ENCODE measurements at places on chromosomes 11 and 22.

DNA sequence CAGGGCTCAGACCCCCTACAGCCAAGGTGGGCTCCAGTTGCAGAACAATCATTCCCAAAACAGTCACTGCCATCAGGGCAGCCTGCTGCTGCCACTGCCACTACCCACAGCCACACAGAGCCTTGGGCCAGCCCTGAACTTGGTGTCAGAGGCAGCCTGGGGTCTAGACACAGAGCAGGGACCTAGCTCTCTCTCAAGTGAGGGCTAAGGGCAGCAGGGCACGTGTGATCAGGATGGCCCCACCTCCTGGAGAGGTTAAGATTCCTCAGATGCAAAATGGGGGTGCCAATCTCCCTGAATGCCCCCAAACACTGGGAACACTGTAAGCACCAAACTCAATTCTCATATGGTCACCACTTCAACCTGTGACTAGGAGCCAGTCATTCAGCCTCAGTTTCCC lies 15.6 kb downstream of the CABP7 start:
- no peak for DNase-seq

- no peak for DNase-seq
Measured at GRCh38 chr22:22148905-22149304, 95.7 kb upstream of the VPREB1 start.

DNA sequence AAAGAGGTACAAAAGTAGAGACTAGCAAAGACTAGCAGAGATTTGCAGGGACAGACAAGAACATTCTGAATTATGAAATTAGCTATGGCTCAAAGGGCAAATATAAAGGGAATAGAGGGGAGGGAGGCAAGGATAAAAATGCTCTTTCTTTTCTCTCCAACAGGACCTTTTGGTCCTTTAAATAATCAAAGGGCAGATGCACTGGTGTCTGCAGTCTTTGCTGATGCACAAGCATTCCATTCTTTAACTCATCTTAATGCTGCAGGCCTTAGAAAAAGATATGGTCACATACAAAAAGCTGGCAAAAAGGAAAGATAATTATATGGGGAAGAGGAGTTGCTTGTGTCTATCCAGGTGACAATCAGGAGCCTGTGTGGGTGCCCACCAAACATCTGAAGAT lies 53.6 kb upstream of the SC5D start:
- no peak for DNase-seq

DNA sequence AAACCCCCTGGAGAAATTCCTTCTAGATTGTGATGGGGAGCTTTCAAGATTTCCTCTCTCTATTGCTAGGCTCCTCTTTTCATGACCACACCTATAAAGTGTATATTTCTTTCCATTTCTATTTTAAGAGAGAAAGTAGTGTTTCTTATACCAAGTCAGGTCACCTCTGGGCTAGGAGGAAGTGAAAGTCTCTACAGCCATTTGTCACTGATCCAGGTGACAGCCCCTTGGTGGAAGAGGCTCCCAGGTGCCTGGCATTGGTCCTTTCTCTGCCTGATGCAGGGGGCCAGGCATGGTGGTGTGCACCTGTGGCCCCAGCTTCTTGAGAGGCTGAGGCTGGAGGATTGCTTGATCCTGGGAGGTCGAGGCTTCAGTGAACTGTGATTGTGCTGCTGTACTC lies 64.7 kb downstream of the DHCR7 start:
- DNase-seq, result no peak

GRCh38 chr11:131855320-131855719 lies 484.9 kb downstream of the NTM start:
- DNase-seq, result no peak

DNA sequence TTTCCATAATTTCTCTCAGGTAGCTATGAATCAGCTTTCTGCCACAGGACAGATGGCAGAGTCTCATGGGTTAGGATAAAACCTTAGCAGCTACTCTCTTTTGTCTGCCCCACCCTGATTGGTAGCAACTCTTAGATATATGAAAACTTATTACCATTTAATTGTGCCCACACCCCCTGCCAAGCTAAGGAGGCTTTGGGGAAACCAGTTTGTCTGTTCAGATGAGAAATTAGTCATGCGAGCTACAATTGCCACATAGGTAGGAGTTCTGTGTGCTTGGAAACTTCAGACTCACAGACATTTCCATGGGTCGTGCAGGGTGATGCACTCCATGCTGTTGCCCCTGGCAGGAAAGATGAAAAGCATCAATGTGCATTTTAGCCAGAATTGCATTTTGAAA lies 39.9 kb downstream of the CD44 start:
- DNase-seq, result no peak

DNA sequence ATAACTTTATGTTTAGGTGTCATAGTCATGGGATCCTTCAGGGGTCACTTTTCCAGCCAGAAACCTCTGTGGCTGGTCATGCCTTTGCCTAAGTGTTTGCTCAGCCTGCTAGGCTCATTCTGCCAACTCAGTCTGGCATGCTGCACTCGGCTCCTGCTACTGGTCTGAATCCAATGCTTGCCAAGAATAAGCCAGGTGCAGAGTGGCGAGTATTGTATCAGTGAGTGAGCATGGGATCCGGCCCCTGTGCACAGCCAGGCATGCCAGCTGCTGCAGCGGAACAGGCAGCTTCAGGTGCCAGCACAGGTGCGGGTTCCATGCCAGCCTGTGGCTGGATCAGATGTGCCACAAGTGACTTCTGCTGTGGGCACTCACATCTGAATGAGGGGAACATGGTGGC lies 1269.3 kb upstream of the CNTN5 start:
- DNase-seq, result no peak

DNA sequence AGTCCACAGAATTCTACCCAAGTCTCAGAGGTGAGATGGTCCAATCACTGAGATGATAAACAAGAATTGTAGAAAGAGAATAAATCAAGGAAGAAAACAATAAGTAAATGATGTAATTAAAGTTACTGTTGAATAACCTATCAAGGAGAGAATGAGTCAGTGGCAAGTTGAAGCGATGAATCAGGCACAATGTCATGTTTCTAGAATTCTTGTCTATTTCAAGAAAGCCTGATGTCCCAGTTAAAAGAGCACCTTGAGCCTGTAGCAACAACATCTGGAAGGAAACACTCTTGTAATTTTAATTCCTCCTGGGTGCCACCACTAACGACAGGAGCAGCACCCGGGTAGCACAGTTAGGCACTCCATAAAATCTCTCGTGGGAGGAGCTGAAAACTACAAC lies 67.9 kb upstream of the SLC35C1 start:
- peak; percentile 6 for DNase-seq

DNA sequence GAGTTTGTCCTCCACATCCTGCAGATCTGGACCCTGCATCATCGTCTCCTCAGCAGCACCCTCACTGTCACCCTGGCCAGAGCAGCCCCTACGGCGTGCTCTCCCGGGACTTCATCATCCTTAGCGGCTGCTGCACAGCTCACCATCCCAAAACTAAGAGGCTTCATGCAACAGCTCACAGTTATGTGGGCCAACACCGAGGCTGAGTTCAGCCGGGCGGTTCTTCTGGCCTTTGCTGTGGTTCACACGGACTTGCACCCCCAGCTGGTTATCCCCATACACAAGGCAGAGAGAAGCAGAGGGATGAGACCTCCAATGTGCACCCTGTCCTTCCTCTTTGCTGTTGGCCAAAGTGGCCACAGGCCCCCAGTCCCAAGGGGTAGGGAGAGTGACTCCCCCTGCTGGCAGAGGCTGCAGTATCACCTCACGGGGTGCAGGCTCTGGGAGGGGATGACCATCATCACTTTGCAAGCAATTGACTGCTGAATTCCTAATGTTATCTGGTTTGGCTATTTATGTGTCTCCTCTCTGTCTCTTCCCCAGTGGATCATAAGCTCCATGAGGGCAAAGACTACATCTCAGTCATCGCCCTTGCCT lies 276.8 kb downstream of the BRD1 start:
- DNase-seq, result no peak

DNA sequence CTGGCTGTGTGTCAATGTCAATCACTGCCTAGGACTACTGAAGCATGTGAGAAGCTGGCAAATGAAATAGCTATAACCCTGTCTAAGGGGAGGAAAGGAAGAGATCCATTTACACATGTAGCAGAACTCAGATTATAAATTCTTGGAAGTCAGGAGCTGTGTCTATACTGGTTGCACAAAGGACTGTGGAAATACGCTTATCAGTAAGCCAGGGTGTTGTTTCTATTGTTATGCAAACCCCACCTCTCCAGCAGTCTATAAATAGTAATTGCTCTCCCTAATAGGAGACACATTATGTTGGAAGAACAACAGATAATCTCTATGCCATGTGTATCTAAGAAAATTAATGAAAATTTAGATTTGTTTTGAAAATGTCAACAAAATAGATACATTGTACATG lies 693.4 kb upstream of the CCDC90B start:
- DNase-seq, result no peak

DNA sequence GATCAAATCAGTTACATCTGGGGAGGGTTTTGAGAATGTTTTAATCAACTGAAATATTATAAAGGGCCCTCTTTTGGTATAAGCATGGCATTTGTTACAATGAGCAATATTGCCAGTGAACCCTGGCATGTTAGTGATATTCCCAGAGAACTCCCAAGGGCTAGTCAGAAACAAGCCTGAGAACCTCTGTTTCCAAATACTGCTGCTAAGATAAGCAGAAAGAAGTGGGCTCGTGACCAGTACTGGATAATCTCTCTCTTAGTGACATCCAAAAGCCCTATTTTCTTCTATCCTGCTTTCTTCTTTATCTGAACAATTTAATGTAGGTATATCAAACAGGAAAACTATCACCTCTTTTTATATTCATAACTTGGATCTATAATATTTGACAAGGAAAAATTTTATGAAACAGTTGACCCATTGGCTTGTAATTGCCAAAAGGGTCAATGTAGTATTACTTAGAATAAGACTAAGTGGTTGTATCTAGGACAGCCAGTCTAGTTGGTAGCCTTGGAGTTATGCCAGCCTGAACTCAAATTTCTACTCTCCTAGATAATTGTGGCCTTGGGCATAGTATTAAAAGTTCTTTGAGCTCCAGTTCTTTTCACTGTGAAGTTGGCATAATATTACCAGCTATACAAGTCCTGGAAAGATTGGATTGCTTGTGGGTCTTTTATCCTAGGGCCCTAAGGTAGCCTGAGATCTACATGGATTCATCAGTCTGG lies 15.7 kb downstream of the CAT start:
- DNase-seq, result no peak

DNA sequence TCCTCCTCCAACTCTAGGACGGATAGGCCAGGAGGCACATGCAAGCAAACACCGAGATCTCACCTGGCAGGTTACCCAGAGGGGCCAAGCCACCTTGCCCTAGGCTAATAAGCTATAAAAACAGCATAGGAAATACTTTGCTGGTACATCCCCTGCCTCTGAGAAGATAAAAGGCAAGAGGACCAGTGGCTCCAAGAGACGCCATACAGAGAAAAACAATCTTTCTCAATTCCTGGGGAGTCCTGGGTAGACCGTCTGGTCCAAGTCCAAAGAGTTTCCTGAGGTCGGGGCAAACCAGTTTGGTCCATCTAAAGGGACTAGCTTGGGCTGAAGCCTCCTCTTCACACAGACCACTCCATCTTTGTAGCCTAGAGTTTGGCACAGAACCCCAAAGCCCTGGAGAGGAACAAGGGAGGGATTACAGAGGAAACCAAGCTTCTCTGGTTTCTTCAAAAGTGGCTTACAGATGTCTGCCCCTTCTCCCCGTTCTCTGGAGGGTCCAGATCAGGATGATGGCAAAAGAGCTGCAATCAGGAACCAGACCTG lies 40.4 kb downstream of the NUMA1 start:
- DNase-seq, result no peak

- DNase-seq, result no peak
Measured at GRCh38 chr11:47148903-47149531, 27.7 kb downstream of the ARFGAP2 start.

- DNase-seq, result no peak
Measured at GRCh38 chr11:66159324-66159984, 89.4 kb downstream of the PACS1 start.

- no peak for DNase-seq
Measured at GRCh38 chr11:46431211-46431610, 39.6 kb upstream of the CHRM4 start.

- no peak for DNase-seq
Measured at GRCh38 chr11:75578977-75579376, 16.9 kb downstream of the SERPINH1 start.

GRCh38 chr22:46432164-46433068 lies 96.9 kb downstream of the TRMU start:
- no peak for DNase-seq

GRCh38 chr11:115629456-115630015 lies 125.3 kb upstream of the CADM1 start:
- DNase-seq, result no peak

DNA sequence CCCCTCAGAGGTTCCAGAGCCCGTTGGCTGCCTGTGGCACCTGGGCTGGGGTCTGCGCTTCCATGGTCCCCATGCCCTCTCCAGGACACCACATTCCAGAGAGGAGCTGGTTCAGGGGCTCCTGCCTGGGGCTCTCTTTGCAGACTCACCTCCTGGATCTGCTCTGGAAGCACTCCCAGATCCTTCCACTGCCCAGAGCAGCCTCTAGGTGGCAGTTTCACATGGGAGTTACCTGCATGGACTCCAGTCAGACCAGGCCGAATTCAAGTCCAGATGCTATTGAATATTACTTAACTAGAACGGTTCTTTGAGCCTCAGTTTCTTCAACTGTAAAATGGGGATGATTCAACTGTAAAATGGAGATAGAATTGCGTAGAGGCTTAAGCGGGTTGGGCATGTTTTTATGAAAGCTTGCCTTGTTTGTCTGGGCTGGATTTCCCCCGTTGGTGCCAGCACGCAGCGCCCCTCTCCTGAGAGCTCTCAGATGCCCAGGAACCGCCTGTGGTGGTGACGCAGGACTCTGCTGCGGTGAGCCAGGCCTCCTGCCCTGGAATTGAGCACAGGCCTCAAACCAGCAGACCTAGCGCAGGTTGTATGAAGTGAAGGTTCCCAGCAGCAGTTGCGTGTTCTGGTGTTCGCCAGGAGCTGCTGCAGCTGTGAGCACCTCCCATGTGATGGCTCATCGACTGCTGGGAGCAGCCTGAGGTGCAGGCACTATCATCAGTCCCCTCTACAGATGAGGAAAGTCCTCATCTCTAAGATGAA lies 44.2 kb downstream of the LMO1 start:
- DNase-seq, result no peak

- DNase-seq, result no peak
Measured at GRCh38 chr11:75272821-75273301, 32.3 kb downstream of the TPBGL start.

DNA sequence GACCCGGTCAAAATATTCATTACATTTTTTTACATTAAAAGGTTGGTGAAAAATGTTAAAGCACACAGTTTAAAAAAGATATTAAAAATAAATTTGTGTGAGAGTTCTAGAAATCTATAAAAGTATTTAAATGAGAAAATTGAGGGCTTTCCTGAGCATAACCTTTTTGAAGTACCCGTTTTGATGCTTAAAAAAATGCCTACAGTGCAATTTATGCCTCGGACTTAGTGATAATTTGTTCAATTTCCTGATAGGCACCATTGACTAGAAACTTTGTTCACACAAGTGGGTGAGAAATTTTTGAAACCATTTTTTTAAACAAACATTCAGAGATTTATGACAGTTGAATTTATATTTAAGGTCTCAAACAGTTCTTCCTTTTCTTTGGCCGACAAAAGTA lies 29.7 kb upstream of the B3GAT1 start:
- DNase-seq, result no peak

- no peak for DNase-seq
Measured at GRCh38 chr11:30257058-30257457, 26.2 kb downstream of the FSHB start.
